ENCODE measurements at places on chromosomes 4 and X.

DNA sequence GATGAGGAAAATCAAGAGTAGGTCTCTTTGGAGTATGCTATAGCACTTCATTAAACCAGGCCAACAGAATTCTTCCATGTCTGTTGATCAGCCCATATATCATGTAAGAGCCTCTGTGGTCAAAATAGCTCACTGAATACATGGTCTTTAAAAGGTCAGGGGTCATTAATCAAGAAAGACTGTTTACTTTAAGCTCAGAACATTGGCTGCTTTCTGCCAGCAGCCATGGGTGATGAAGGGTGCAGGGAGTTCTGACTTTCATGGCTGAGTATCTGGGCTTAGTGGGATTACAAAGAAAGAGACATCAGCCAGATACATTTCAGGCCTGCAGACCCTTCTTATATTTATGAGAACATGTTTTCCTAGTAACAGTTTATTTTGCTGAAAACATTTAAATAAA, 7.1 kb upstream of the C4orf54 start:
- DNase-seq = no peak

- DNase-seq = peak; percentile 21
These were observed 46.1 kb downstream of the GRK4 start for GRCh38 chr4:3009422-3009821.

GRCh38 chr4:149077181-149077580, 635.0 kb upstream of the NR3C2 start:
- no peak for DNase-seq

DNA sequence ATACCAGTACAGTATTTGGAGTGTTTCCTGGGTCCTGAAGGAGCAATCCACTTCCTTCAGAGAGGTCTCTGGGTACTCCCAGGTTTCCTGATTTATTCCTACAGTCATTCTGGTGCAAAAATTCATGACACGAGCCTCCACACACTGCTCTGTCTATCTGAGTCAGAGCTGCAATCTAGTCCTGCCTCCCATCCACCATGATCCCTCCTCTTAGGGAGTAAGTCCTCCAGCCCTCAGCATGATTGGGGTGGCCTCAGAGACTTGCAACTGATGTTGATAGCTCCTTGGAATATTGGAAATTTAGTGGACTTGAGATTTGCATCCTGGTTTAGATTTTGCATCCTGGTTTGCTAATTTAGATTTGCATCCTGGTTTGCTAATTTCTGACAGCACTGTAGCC, 20.5 kb downstream of the CNGA1 start:
- DNase-seq = no peak

DNA sequence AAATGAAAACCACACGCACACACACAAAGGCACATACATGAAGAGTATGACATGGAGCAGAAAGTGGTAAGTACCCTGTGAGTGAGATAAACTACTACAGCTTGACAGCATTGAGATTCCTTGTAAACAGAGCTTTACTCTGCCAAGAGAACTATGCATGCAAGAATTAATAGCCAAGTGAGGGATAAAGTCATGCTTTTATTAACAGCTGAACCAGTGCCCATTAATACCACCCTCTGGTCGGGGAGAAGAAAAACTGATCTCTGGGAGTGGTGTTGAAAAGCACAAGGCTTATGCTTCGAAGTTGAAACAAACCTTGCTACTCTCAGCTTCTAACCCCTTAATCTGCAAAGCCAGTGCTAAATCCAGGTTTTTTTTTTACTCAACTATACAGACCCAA, 95.9 kb upstream of the C1QTNF7 start:
- DNase-seq = no peak

GRCh38 chr4:96173756-96174155, 333.9 kb downstream of the PDHA2 start:
- DNase-seq = no peak

DNA sequence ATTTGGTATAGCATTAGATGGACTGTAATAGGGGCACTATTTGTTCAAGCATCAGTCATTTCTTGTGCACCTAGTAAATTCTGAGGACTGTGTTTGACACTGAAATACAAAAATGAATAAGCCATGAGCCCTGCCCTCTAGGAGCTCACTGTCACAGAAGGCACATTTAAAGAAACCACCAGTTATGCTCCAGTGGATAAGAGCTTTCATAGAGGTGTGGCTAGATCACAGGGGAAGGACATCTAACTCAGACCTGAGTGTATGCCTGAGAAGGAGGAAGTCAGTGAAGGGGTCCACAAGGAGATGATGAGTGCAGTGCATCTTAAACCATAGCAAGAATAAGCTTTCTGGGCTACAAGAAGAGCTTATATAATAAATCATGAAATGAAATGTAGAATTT, 40.1 kb downstream of the BTC start:
- DNase-seq = no peak

DNA sequence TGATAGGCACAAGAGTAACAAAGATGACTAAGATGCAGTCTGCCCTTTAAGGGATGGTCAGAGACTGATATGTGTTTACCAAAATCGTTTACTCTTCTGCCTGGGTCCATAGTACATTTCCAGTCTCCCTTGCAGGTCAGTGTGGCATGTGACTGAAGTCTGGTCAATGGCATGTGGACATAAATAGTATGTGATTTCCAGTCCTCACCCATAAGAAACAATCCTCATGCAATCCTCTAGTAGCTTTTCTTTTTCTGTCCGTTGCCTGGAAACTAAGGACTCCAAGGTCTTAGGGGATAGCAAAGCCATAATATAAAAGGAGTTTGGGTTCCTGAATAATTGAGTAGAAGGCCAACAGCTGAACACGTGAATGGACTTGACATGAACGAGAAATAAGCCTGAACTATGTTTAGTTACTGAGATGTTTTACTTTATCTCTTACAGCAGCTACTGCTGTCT, 1.1 kb downstream of the SLC9B2 start:
- no peak for DNase-seq

GRCh38 chr4:85933291-85933640, 426.6 kb downstream of the MAPK10 start:
- no peak for DNase-seq

DNA sequence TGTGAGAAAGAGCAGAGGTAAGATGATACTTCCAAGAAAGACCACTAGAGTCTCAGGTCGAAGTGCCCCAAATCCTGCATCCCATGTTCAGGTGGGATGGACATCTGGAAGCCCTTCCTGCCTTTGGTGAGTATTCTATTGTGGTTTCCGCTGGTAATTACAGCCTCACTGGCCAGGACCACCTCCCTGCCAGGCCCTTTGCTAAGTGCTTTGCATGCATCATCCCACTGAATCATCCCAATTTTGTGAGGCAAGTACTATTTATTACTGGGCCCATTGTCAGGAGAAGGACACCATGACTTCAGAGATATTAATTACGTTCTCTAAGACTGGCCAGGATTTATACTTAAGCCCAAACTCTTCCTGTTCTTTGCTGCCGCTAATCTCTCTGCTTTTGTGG, 10.7 kb upstream of the PASD1 start:
- DNase-seq = no peak

- DNase-seq = no peak
These were observed 74.4 kb upstream of the EFNB1 start for GRCh38 chrX:68754406-68754805.

GRCh38 chr4:185201977-185202962, 1.5 kb downstream of the CFAP97 start:
- peak; percentile 29 for DNase-seq

DNA sequence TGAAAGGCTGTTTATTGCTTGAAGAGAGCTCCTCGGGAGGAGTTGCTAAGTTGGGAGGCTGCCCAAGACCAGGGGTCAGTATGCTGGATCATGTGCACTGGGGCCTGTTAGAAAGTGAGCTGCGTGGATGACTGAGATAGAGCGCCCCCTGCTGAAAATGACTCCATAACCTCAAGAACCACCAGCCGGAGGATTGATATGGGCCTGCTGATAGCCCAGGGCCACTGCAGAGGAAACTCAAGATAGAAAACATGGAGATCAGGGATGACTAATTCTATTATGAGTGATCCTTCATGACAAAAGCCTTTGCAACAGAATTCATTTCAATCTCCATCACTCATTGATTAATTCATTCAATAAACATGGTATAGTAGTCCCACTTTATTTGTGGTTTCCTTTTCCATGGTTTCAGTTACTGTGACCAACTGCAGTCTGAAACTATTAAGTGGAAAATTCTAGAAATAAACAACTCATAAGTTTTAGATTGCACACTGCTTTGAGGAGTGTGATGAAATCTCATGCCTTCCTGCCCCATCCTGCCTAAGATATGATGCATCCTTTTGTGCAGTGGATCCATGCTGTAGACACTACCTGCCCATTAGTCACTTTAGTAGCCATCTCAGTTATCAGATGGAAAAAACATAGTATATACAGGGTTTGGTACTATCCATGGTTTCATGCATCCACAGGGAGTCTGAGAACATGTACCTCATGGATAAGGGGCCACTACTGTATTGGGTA, 126.7 kb upstream of the MBNL3 start:
- peak; percentile 27 for DNase-seq

GRCh38 chrX:118074196-118074595, 42.4 kb downstream of the KLHL13 start:
- DNase-seq = no peak

DNA sequence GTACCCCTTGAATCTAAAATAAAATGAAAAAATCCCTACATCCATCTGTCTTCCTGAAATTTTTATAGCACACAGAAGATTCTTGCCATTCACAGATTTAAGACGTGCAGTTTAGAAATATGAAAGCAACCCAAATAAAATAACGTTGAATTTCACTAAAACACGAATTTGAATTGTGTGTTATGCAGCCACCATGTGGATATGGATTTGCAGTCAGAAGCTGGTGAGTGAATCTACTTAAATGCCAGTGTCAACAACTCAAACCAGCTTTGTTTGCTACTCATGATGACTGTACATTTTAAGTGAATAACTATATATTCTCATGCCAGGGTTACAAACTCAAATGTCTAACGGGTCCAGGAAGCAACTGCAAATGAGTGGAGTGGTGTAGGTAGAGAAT, 173.0 kb upstream of the HAND2 start:
- no peak for DNase-seq

- no peak for DNase-seq
These were observed 5.1 kb downstream of the CCDC160 start for GRCh38 chrX:134241960-134242619.

DNA sequence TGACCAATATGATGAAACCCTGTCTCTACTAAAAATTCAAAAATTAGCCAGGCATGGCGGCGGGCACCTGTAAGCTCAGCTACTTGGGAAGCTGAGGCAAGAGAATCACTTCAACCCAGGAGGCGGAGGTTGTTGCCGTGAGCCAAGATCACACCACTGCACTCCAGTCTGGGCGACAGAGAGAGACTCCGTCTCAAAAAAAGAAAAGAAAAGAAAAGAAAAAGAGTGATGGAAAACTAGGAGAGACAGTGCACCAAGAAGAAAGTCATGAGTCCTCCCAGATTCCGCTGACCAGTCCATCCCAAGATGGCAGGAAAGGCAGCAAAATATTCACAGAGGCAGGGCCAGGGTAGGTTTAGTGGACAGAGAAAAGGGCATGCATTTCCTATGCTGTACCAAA, 226.9 kb downstream of the ASMT start:
- no peak for DNase-seq

- DNase-seq = no peak
These were observed 1100.6 kb downstream of the TECRL start for GRCh38 chr4:63308697-63309096.

- DNase-seq = no peak
These were observed 71.4 kb upstream of the ADGRL3 start for GRCh38 chr4:61128682-61129081.

DNA sequence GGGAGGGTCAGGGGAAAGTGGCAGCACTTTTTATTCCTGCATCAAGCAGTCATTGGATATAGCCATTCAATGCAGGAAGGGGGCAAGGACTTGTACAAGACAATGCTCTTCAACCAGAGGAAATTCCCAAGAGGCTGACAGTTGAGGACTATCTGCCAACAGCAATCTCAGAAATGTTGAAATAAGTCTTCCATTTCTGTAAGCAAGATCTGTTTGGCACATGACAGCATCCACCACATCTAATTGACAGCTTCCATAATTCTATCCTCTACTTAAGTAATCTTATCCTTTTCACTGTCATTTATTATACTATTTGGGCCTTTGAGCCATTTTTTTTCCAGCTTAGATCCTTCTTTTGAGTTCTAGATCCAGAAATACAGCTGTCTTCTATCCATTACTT, 110.7 kb downstream of the CFAP299 start:
- no peak for DNase-seq

DNA sequence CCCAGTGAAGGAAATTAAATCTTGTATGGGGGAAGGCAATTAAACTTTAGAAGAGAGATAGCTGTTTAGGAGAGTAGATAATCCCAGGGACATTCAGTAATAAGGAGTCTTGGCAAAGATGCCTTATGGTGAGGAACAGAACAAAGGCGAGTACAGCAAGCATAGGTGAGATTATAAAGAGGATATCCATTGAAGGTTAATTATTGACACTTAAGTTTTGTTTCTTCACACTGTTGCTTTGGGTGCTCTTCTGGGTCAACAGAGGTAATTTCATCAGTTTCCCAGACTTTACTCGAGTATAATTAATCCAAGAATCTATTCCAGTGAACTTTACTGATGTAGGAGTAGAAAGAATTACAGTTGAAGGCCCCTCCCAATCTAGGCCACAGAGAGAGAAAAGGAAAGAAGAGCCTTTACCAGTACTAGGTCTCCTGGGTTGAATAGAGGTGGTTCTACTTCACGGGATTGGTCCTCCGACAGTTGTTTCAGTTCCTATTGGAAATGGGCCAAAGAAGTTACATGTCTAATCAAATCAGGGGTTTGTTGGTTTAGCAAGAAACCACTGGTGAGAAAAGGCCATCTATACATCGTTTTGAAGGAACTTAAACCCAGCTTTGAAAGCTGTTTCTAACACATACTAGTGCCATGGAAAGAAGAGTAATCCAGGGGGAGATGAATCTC, 27.2 kb downstream of the EPGN start:
- DNase-seq = no peak

- no peak for DNase-seq
These were observed 110.3 kb upstream of the PDHA2 start for GRCh38 chr4:95729596-95729995.

DNA sequence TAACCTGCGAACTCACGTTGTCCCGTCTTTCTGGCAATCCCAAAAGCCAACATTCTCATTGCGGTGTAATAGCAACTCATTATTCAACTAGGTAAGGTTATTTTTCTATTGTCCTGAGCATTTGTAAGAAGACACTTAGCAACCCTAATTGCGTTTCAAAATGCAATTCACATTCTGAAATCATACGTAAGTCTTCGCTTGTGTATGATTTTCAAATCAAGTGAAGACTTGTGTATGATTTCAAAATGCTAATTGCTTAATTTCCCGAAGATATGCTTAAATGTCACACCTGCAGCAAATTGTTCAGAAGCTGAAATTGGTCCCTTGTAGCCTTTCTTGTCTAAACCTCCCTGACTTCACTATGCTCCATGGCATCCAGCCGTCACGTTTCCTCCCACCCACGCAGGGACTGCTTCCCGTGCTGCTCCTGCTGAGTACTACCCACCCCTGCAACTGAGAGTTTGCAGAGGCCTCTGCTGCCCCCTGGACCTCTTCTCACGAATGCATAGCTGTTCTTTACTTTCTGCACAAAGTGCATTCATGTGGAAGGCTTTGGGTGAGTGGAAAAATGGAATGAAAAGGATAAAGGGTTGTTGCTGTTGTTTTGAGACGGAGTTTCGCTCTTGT, 40.8 kb upstream of the CLDN24 start:
- no peak for DNase-seq

- DNase-seq = no peak
These were observed 48.0 kb upstream of the NAP1L5 start for GRCh38 chr4:88745581-88746163.

Data from activated naive CD4-positive, alpha-beta T cell treated with Interleukin-2 at 50 U/mL for 16 hours (primary cell).